ENCODE measurements at places on chromosomes 16 and 17. TPM values are rescaled to one million over a fixed set of nuclear protein-coding genes. Genes with fewer than 3 reads are reported as not detected.

The CCL8 gene
- total RNA-seq = not detected

The RAB11FIP3 gene
- 40.6 TPM for total RNA-seq

The SCN4A gene
- 0.05 TPM for total RNA-seq

The GINS2 gene
- 6.9 TPM for total RNA-seq

The XPO6 gene
- 200 TPM for total RNA-seq

The CBX8 gene
- 9.4 TPM for total RNA-seq

The TP53TG3B gene
- total RNA-seq = not detected

The TNRC6A gene
- total RNA-seq = 50.3 TPM

The RNF213 gene
- 50.5 TPM for total RNA-seq

The SLC47A1 gene
- 1.1 TPM for total RNA-seq

The ITGAL gene
- not detected for total RNA-seq

The PLCD3 gene
- 54.5 TPM for total RNA-seq

The SCGB1C2 gene
- not detected for total RNA-seq

The CTRB1 gene
- total RNA-seq = not detected

The P2RX5 gene
- 4.8 TPM for total RNA-seq

The ICAM2 gene
- total RNA-seq = not detected

The PPY gene
- not detected for total RNA-seq

The SLC13A2 gene
- total RNA-seq = not detected

The HS3ST3A1 gene
- total RNA-seq = 10.4 TPM

The KRTAP4-6 gene
- total RNA-seq = not detected

The CD68 gene
- total RNA-seq = 6.9 TPM

The SHISA6 gene
- not detected for total RNA-seq

The FKBP10 gene
- 142 TPM for total RNA-seq

The SLC52A1 gene
- total RNA-seq = not detected

The NPIPA3 gene
- 3.3 TPM for total RNA-seq

The CD79B gene
- not detected for total RNA-seq

The HS3ST6 gene
- not detected for total RNA-seq

The KRTAP2-2 gene
- total RNA-seq = not detected

The MYH13 gene
- total RNA-seq = not detected

The DBF4B gene
- 13.9 TPM for total RNA-seq

The ESRP2 gene
- total RNA-seq = 48.8 TPM

The SGCA gene
- not detected for total RNA-seq

The TNFRSF13B gene
- total RNA-seq = not detected

The SOX8 gene
- total RNA-seq = not detected

The DHRS7C gene
- not detected for total RNA-seq

The SLC35G6 gene
- not detected for total RNA-seq

The MMP25 gene
- total RNA-seq = 0.26 TPM

The TBC1D3 gene
- total RNA-seq = 3.6 TPM

The TMEM92 gene
- 1.1 TPM for total RNA-seq

The GRIN2C gene
- total RNA-seq = 0.12 TPM

The DPEP3 gene
- total RNA-seq = not detected

The MYCBPAP gene
- 0.19 TPM for total RNA-seq

The RSKR gene
- total RNA-seq = 24.1 TPM

The GRAPL gene
- total RNA-seq = not detected

The PRR11 gene
- 35.7 TPM for total RNA-seq

The BFAR gene
- 57.0 TPM for total RNA-seq

The GLP2R gene
- 0.09 TPM for total RNA-seq

The PLLP gene
- total RNA-seq = 6.1 TPM

The EFNB3 gene
- total RNA-seq = 1.4 TPM

The KRT15 gene
- 83.4 TPM for total RNA-seq

The TSPAN10 gene
- 2.1 TPM for total RNA-seq

The EVPLL gene
- total RNA-seq = 0.88 TPM

The SLC6A2 gene
- total RNA-seq = not detected

The CD300LB gene
- total RNA-seq = not detected

The PIP4K2B gene
- 27.4 TPM for total RNA-seq

The UBFD1 gene
- total RNA-seq = 49.1 TPM

The SLC12A3 gene
- total RNA-seq = not detected
